ENCODE measurements at places on chromosomes 2 and 18.

- DNase-seq = no peak
These were observed 104.0 kb downstream of the DNER start for GRCh38 chr2:229610333-229610732.

DNA sequence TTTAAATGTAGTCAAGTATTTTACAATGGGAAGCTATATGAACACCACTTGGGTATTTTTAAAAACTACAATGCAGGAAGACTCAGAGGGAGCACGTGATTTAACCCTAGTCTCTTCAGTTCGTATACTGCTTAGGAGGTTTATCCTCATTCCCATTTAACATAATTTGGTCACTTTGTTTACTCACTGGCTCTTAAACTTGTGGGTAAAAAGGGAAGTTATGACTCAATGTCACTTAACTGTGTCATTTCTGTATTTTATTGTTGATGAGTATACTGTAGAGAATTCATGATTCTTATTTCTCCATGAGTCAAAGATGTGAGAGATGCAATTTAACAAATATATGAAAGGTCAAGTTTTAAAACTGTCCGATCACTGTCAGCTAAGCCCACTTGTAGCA is 48.2 kb downstream of the SLC66A3 start:
- DNase-seq = no peak

DNA sequence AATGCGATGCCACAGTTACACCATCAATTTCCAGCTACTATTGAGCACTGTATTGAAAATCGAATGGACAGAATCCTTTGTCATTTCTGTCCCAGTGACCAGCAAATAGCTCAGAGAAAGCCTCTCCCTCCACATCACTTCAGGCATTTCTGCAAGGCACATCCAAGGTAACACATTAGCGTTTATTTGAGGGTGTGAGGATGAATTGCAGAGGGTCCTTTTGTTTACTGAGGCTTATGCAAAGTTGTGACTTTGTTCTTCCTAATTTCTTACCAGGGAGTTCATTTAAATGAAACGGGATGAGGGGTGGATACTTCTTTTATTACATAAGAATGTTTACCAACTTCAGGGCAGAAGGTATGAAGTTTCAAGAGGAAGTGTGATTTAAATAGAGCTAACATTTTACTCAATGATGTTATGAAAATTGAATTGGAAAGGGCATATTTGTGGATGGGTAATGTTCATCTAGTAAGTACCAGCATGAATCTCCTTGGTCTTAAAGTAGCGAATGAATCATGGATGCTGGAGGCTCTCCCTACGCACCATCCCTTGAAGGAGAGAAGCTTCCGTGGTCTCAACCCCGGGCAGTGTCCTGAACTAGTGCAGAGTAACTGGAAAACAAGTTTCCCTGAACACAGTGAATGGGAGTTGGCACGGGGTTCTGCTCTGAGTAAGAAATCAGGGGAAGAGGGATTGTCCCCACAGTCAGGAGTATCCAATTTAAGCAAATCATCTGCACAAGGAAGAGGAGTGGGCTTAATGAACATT is 756.5 kb downstream of the GALR1 start:
- no peak for DNase-seq

DNA sequence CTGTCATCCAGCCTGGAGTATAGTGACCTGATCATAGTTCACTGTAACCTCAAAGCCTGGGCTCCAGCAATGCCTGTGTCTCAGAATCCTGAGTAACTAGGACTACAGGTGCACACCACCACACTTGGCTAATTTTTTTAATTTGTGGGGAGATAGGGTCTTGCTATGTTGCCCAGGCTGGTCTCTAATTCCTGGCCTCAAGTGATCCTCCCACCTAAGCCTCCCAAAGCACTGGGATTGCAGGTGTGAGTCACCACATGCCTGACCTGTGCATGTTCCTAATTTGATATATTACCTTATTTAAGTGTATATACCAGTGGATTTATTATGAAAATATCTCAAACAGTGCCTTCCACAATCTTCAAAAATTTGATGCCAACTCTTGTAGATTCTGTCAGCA is 123.6 kb upstream of the XIRP2 start:
- no peak for DNase-seq

DNA sequence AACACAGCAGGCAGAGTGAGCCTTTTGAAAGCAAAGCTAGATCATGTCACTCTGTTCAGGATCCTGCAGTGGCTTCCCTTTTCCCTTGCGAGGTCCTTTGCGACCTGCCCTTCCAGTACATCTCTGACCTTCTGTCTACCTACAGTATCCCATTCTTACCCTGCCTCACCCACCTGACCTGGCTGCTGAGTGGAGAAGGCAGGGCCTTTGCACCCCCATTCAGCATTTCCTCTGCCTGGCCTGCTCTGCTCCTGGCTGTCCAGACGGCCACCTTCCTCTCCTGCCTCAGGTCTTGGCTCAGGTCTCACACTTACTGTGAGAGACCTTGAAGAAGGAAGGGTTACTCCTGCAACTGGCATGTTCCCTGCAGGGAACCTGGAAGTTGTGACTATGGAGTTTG is 77.4 kb downstream of the MAPRE2 start:
- no peak for DNase-seq

DNA sequence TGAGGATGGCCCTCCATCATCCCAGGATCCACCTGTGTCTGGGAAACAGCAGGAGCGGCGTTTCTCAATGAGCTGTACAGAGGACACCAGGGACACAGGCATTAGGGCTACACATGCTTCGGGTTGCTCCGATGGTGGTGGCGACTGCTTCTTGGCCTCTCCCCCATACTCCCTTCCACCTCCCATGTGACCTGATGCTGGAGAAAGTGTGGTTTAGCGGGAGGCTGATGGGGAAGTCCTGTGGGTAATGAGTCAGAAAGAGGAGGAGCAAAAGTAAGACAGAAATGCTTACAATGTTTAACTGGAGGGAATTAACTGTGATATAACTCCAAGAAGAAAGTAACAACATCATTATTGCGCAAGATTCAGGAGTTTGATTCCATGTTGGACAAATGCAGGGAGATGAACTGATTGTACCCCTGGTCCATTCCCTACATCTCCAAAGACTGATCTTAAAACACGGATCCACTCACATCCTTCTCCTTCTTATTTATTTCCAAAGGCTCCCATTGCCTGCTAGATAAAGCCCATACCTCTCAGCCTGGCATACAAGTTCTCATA is 186.6 kb downstream of the NRP2 start:
- DNase-seq = peak; percentile 4

Measured in stimulated activated CD4-positive, alpha-beta T cell treated with anti-CD3 and anti-CD28 coated beads, Interleukin-4, amount 100 ng/mL, for 24 hours (primary cell).